Stimulated activated CD8-positive, alpha-beta memory T cell treated with anti-CD3 and anti-CD28 coated beads, Interleukin-15, amount 100 ng/mL, for 48 hours (primary cell): ENCODE measurements at places on chromosomes 5 and 9.

- DNase-seq = no peak
These were observed 122.0 kb downstream of the TLE4 start for GRCh38 chr9:79693750-79694149.

DNA sequence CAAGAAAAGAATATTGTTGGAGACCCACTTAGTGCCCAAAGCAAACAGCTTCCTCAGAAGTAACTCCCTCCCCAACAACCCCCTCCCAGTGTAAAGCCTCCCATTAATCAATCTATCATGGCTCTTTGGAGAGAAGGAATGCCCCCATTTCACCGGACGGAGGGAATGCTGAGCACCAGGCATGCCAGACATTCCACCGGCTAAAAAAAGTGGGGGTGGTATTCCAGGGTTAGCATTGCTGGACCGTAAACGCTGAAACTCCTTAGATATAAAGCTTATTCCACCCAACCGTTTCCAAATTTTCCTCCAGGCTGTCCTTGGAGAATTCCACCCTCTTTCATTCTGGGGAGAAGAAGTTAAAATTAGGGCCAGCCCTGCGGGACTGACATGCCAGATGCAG lies 363 bp upstream of the MAMDC2 start:
- no peak for DNase-seq

GRCh38 chr5:98933445-98934072 lies 4.8 kb upstream of the CHD1 start:
- DNase-seq = peak; percentile 6

DNA sequence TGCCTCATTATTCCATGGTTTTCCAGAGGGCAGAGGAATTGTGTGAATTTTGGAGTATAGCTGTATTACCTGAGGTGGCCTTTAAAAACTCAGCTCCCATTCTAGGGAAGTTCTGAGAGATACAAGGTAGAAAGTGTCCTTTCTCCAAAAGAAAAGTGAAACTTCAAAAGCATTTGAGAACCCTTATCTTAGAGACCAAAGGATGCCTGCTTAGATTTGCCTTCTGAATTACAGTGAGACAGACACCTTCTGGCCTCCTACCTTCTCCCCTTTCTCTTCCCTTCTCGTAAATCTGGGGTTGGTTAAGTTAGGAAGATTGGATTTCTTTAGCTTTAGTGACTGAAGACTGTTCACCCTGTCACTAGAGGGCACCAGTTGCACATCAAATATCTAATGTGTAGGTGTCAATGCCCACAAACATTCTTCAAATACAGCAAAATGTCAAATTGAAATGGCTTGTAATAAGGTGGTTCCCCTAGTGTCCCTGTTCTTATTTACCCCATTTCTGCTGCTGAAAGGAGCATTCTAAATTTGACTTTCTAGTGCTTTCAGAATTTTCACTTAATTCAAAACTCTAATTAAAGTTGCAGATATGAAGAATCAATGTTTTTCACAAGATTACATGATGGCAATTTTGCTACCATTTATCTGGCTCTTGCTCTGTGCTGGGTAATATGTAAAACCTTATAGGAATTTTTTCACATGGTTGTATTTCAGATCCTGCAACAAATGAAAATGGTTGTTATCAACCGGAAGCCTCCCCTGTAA lies 46.7 kb downstream of the PRRC1 start:
- peak; percentile 15 for DNase-seq

DNA sequence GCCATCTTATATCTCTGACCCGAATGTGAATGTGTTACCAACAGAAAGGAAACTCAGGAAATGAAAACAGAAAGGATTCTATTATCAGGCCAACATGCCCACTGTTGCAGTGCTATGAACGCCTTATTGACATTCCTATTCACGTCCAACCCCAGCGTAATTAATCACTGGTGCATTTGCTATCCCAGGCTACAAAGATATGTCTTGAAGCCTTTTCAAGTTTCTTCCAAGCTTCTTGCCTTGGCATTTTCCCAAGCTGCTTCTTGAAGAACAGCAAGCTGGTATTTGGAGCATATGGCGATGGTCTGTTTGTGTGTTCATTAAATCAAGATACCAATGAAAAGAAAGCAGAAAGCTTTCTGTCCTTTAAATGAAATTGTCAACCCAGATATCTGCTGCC lies 579.2 kb upstream of the ZNF462 start:
- DNase-seq = no peak

DNA sequence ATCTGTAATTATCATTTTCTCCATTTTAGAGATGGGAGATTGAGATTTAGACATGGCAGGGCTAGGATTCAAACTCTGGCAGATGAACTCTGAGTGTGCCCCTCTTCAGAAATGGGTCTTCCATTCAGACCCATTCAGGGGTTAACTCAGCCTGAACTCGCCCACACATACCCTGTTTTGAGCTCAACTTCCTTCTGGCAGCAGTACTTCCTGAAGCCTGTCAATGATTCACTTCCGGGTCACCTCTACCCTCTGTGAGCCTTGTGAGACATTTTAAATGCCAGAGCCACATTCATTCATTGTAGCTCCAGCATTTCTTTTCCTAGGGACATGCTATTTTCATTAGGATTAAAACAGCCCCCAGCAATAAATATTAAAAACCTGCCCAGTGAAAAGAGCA lies 209.3 kb upstream of the SLC24A2 start:
- DNase-seq = no peak

- DNase-seq = no peak
These were observed 423.3 kb upstream of the ADAMTS16 start for GRCh38 chr5:4716781-4717180.

- no peak for DNase-seq
These were observed 547.2 kb downstream of the LRRC70 start for GRCh38 chr5:63125862-63126261.

DNA sequence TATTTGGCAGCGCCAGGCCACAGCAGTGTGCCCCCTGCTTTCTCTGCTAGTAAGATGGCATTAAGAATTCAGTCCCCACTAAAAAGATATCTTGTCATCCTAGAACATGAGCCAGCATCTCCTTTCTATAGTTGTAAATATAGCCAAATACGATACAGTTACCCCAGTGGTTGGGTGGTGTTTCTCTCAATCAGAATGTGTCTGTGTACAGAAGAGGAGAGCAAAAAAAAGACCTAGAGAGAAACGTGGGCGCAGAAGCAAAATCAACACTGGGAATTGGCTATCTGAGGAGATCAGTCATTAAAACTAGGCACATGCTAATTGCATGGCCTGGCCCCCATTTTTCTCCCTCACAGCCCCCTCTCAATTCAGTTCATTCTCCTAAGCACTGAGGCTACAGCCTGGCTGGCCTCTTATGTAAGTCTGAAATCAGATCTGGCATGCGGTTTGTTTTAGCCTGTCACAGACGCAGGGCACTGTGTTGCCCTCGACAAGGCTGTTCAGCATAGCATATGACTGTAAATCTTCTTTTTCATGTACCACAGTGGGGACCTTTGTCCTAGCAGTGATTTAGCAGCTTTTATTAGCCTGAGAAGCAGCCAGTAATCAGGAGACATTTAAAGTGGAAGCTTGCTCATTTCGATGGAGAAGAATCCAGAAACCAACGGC lies 57.8 kb downstream of the RORB start:
- DNase-seq = no peak

- DNase-seq = no peak
These were observed 200.9 kb upstream of the MSX2 start for GRCh38 chr5:174523311-174524071.

DNA sequence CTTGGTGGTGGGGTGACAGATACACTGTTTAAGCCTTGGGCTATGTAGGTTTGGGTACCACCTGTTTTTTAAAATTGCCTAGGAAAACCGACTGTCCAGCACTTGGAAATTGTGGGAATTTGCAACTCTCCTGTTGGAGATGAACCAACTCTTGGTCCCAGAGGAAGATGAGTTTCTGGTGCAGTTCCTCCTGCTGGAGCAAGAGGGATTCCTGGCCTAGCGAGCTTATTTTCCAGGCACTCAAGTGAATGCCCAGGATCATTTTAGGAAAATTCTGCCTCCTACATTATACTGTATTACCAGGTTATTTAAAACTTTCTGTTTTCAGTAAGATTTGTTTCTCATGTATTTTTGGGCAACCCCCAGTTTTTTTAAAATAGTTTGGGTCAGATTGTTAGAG lies 33.7 kb downstream of the AP3S1 start:
- DNase-seq = no peak
